Fibroblast of the aortic adventitia (primary cell): ENCODE measurements at places on chromosomes 12 and 14.

DNA sequence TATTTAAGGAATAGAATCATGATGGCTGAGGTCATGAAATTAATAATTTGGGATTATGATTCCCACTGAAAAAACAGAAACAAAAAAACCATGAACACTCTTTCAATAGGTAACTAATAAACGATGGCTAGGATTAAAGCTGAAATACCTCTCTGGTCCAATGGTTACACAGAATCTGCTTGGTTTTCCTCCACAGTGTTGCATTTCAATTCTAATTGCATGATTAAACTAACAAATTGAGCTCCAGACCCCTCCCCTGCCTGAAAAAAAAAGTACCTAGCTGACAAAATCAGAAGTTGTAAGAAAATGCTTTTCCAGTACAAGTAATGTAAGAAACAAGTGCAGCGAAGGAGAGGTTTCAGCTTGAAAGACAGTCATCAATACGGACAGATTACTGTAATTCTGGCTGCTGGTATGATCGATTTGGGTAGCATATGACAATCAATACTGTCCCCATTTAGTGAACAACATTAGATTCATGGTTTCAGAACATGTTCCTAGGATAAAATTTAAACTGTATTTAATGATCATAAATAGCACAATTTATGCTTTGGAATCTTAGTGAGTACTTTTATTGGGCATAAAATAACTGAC is 32.0 kb downstream of the INSM2 start:
- DNase-seq: no peak

GRCh38 chr12:66359300-66359699 is 57.0 kb downstream of the HELB start:
- no peak for DNase-seq

DNA sequence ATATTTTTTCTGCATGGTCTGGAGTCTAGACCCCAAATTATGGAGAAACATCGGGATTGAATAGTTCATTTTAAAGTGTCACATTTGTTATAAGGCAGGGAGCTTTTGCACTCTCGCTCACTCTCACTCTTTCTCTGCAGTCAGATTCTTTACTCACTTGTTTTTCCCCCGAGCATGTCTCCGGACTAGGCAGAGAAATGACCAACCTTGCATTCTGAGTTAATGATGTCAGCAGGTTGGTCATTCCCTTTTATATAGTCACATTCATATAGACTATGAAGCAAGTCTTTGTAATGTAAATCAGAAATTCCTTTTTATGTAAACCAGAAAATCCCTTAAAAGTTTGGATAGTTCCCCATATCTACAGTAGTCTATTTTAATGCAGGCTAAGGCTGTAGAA is 4.1 kb downstream of the C12orf75 start:
- peak; percentile 49 for DNase-seq

- DNase-seq: peak; percentile 59
Observed at GRCh38 chr12:3122841-3123678, 45.9 kb downstream of the TSPAN9 start.

DNA sequence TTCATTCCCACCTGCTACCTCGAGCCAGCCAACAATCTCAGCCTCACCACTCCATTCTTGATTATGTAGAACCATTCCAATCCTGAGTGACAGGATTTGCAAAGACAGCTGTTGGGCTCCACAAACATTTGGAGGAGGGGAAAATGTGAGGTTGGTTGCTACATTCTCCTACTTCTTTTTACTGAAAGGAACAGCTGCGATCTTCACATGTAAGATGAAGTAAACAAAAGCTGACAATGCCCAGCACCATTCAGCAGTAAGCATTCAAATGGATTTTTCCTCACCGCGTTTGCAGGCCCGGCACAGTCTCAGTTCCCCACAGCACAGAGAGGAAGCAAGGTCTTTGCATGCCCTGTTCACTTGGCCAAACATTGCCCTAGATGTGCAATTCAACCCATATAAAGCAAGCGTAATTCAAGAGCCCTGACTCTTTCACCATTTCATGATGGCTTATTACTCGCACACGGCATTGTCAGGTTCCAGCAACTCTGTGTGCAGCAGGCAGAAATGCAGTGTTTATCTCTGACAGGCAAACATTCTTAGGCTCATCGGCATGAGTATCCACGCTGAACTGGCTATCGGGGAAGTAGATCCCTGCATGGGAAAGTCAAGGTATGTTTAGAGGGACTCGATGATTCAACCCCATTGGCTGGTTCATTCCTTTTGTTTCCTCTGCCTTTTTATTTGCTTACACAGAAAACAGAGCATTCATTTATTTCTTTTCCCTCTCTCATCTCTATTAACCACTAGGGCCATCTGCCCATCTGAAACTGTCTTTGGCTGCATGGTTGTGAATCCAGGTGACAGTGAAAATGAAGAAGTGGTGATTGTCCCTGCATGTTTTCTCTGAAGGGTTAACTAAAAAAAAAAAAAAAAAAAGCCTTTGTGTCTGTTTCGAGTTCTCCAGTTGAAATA is 236.1 kb upstream of the PLEKHG7 start:
- no peak for DNase-seq

DNA sequence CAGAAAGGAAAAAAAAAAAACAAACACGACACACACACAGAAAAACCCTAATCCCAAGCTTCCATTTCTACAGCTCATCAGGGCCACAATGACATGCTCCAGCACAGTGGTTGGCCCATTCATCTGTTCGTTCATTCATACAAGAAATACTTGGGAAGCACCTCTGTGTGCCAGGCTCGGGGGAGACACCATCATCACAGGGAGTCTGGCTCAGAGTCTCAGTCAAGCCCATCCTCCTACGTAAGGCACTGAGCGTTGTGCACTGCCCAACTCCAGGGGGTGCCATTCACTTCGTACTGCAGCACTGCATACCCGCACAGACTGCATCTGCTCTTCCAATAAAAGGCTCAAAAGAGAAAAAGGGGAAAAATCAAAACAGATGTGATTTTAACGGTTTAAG is 15.3 kb downstream of the VPS37B start:
- peak; percentile 73 for DNase-seq

- DNase-seq: no peak
Observed at GRCh38 chr14:104926619-104927431, 2.1 kb downstream of the PLD4 start.
